Stimulated activated CD8-positive, alpha-beta memory T cell treated with anti-CD3 and anti-CD28 coated beads, Interleukin-7, amount 100 ng/mL, for 48 hours (primary cell): ENCODE measurements at places on chromosomes 1 and 21.

DNA sequence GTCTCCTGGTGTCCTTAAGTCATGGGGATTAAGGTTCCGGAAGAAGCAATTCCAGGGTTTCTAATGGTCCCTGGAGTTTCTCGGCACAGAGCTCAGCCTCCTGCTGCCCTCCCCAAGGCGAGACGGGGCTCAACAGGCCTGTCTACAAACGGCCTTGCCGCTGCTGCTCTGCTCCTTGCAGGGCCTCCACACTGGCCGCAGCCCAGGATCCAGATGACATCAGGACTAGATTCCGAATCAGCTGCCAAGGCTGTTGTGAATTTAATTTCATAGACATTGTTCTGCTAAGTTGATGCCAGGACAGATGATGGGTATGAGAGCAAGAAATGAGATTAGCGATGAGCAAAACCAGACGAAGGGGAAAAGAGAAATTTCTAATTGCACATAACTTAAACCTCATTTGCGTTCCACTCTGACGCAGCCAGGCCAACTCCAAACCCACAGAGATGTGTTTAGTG, 103.6 kb upstream of the BACE2 start:
- no peak for DNase-seq

- no peak for DNase-seq
Measured at GRCh38 chr1:78676993-78677392, 27.4 kb downstream of the IFI44 start.

GRCh38 chr1:31672986-31673385, 28.3 kb upstream of the PEF1 start:
- DNase-seq = no peak

DNA sequence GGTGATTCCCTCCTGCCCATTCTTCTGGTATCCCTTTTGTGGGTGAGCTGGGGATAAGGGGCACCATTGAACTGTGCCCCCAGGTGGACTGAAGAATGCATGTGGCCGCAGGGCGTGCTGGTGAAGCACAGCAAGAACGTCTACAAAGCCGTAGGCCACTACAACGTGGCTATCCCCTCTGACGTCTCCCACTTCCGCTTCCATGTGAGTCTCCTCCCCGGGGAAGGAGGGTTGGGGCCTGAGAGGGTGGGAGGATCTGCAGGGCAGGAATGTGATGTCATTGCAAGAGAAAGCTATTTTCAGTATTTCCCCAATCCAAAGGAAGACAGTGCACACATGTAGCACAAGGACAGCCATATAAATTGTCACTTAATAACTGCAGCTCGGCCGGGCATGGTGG, 7.5 kb upstream of the KPNA6 start:
- DNase-seq = no peak

DNA sequence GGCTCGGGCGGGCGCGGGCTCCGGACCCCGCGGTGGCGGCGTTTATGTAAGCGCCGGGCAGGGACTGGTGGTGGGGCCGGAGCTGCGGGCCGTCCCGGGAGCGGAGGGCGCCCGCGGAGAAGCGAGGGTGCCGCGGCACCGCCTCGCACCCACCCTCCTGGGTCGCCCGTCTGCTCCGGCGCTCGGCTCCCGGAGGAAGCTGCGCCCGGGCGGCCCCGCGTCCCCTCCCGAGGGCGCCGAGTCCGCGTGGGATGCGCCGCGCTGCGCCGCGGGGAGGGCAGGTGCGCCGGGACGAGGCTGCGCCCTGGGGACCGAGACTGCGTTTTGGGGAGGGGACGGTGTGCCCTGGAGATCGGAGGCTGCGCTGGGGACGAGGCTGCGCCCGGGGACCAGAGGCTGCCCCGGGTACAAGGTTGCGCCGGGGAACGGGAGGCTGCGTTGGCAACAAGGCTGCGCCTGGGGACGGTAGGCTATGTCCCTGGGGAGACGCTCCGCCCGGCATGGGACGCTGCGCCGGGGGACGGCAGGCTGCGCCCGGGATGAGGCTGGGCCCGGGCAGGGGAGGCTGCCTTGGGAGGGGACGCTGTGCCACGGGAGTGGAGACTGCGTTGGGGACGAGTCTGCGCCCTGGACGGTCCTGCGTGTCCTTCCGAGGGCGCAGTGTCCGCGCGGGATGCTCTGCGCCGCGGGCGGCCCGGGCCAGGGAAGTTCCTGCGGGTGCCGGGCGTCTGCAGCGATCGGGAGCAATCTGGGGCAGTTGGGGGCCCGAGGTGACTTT, 627 bp downstream of the ADARB1 start:
- no peak for DNase-seq

GRCh38 chr1:27554759-27555699, 48.9 kb downstream of the AHDC1 start:
- no peak for DNase-seq

DNA sequence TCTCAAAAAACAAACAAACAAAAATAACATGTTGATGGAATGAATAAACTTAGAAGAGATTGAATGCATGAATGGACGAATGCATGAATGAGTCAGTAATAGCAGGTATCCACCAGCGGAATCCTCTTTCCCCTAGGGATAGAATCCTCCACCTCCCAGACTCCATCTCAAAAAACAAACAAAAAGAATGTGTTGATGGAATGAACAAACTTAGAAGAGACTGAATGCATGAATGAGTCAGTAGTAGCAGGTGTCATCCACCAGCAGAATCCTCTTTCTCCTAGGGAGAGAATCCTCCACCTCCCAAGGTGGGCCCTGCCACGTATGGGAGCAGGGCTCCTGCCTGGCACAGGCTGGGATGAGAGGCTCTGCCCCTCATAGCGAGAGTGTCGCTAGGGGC, 26.8 kb upstream of the RNF19B start:
- no peak for DNase-seq

GRCh38 chr1:6071219-6071618, 25.5 kb downstream of the KCNAB2 start:
- DNase-seq = no peak

GRCh38 chr1:161273402-161273801, 14.9 kb downstream of the PCP4L1 start:
- DNase-seq = no peak

GRCh38 chr1:205346956-205347574, 9.7 kb downstream of the KLHDC8A start:
- DNase-seq = no peak

DNA sequence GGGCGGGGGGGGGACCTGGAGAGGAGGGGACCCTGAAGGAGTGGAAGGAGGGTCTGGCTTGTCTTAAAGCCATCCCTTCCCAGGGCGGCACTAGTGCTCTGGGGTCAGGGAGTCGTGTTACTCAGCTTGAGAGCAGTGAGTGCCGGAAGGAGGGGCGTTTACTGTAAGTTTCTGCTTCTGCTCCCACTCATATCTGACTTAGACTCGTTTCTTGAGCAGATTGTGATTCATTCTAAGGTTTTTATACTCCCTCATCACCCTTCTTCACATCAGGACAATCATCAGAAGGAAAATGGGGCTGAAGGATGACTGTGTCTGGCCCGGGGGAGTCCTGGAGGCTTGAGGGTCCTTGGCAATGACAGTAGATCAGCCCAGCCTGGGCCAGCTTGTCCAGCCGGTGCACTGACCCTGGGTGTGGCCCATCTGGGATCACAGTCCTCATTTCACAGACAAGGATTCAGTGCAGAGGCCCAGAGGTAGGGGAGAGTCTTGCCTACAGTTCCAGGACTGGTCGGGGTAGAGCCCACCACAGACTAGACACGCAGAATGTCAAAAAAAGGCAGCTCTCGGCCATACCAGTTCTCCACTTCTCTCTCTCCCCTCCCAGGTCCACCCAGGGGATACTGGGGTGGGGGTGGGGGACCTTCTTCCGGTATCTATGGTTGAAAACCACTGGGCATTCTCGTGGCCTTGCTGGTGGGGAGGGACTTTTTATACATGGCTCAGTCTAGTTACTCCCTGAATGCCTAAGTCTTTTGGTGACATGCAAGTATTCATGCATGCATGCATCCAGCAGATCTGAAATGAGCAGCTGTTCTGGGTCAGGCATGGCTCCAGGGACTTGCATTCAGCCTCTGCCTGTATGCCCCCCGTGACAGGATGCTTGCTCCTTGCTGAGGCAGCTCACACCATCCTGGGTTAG, 5.1 kb downstream of the TNFRSF8 start:
- peak; percentile 82 for DNase-seq

DNA sequence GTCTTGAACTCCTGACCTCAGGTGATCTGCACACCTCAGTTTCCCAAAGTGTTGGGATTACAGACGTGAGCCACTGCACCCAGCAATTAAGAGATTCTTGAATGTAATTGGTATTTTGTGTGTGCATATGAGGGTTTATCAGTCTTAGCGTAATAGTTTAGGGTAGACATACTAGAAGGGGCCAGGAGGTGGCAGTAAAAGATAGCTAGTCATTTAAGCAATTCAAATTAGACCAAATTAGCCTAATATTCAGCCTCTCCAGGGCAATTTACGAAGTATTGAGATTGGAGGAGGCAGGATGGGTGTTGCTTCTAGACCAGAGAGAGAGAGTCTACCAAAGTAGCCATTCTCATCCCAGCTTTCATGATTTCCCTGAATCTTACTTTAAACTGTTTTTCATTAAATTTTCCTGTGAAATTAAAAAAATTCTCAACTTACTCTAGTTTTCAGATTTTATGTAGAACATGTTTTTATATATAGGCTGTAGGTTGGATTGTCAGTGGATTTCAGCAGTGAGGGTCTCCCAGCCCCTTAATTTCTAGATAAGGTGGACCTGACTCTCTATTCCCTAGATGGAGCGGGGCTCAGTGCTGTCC, 119.7 kb downstream of the HHAT start:
- DNase-seq = no peak

DNA sequence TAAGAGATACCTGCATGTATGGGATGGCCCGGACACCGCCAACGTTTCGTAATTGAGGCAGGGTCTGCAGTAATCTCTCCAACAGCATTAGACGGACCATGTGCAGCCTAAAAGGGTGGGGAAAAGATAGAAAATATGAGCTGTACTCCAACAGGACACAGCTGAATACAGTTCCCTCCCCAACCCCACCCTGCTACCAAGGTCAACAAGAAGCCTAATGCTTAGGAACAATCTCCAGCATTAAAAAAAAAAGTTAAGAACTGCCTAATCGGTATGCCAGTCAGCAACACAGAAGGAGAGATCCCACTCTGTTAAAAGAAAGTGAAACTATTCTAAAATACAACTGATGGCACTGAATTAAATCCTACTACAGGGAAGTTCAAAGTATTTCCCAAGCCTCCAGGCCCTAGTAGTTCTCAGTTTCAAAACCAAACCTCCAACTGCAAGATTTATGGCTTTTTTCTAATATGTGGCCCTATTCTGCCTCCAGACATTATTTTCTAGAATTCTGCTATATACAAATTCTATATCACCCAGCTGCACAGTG, 81.0 kb downstream of the UBR4 start:
- DNase-seq = no peak

DNA sequence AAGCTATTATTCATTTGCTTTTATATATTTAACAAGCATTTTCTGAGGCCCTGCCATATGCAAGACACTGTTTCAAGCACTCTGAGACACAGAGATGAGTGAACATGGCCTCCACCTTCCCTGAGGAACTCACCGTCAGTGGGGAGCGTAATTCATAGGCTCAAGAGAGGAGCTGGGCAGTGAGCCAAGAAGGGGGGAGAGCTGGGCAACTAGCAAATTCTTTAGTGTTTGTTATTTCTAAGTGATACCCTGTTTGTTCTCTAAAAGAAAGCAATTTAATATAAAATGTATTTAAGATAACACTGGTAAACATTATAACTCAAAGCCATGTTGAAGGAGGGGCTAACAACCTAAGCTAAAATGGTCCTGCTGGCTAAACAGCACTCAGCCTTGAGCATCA, 119.2 kb upstream of the NGF start:
- DNase-seq = no peak

GRCh38 chr1:54884135-54884586, 2.8 kb downstream of the DHCR24 start:
- no peak for DNase-seq

GRCh38 chr1:89588480-89588879, 44.4 kb upstream of the LRRC8C start:
- DNase-seq = no peak

- no peak for DNase-seq
Measured at GRCh38 chr1:163406772-163407171, 85.0 kb downstream of the NUF2 start.

- DNase-seq = no peak
Measured at GRCh38 chr1:229070168-229070567, 200.7 kb upstream of the RAB4A start.

GRCh38 chr1:95230256-95230655, 3.8 kb upstream of the RWDD3 start:
- no peak for DNase-seq

DNA sequence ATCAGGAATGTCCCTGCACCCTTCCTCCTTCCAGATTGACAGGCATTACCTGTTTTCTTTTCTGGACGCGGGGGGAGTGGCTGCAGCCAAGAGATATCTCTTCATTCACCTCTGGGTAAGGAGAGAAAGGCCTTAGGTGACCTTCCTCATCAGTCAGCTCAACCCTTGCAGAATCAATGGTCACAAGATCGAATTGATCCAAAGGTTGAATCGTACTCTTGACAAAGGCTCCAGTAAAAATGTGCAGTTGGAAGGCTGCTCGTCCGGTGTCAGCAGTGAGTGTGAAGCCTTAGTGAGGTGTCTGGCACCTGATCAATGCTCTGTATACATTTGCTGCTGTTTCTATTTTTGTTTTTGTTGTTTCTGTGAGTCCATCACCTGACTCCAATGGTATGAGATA, 282.6 kb upstream of the AJAP1 start:
- no peak for DNase-seq

- no peak for DNase-seq
Measured at GRCh38 chr1:4825800-4826450, 171.5 kb downstream of the AJAP1 start.
